Articular chondrocyte of knee joint (primary cell): ENCODE measurements at places on chromosomes 12 and 14. TPM values are rescaled to one million over a fixed set of nuclear protein-coding genes. Genes with fewer than 3 reads are reported as not detected.

The SERPINA9 gene
- 0.26 and 0.43 TPM in 2 replicates for total RNA-seq

The KRT77 gene
- total RNA-seq: not detected in 2 replicates

The HNF1A gene
- total RNA-seq: not detected in 2 replicates

The PIANP gene
- total RNA-seq: 0.11 and 0.13 TPM in 2 replicates

The PTPRR gene
- not detected in 2 replicates for total RNA-seq

The SLC10A1 gene
- not detected in 2 replicates for total RNA-seq

The RFLNA gene
- total RNA-seq: 2.9 and 5.2 TPM in 2 replicates

The ZC2HC1C gene
- total RNA-seq: 1.2 and 1.5 TPM in 2 replicates

The KRT8 gene
- total RNA-seq: 7.6 and 11.7 TPM in 2 replicates
